ENCODE measurements at places on chromosomes 7 and 10.

- DNase-seq = no peak
Measured at GRCh38 chr10:128574581-128575210, 448.5 kb upstream of the MKI67 start.

DNA sequence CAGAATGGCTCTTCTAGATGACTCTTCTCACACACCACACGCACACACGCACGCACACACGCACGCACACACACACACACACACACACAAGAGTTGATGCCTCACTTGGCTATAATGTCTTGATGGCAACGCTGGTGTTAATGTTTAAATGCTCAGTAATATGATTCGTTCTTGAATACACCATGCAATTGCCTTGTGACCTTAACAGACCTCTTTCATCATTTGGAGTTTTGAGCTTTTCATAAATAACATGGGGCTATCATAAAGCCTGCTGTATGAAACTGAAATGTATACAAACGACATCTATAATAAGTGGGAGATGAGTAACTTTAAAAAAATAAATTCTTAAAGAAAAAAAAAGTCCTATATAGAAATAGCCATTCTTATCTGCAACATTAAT is 8.2 kb downstream of the JCAD start:
- peak; percentile 48 for DNase-seq

- peak; percentile 37 for DNase-seq
Measured at GRCh38 chr7:132575419-132575981, 770 bp downstream of the PLXNA4 start.

DNA sequence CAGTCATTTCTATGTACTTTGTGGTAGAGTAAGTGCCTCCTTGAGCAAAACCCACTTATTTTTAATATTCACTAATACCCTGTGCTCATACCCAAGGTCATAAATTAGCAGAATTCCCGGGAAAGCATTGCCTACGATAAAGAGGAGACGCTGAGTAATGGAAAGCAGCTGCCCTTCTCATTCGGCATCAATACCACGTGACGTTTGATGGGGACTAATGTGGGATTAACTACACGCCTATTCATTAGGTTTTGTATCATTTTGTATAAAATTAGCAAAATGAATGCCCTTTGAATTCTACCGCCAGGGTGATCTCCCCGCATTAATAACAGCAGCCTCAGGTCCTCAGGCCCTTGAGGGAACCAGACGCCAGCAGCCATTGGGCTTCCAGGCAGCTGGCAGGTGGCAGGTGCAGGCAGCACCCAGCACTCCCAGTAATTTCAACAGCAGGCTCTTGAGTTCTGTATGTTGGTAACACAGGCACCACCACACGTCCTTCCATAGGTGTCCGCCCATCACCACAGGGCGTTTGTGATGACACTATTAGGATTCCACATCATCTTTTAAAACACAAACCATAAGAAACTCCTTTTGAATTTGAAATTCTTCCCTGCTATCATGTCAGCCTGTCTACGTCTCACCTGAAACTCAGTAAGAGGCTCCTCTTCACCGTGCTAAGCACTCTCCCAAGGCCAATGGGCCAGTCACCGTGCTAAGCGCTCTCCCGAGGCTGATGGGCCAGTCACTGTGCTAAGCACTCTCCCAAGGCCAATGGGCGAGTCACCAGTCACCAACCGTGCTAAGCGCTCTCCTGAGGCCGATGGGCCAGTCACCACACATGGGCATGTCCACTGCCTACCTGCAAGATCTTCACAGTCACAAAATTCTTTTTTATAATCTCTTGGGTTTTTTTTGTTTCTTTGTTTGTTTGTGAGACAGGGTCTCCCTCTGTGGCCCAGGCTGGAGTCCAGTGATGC is 509.4 kb downstream of the PTPRN2 start:
- DNase-seq = no peak

DNA sequence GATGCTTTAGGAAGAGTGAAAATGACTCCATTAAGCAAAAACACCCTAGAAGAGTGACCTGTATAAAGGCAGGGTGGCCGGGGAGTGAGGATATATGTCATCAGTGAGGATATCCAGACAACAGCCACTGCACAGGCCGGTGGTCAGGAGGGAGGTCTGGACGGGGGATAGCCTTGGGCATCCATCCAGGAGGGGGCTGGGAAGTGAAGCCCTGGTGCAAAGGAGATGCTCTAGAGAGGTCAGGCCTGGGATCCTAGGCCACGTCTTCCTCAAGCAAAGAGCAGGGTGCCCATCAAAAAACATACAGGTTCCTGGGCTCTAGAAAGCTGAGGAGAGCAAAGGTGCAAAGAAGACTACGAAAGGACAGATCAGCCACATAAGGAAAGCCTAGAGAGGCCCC is 25.6 kb downstream of the FAM171A1 start:
- DNase-seq = no peak

- DNase-seq = no peak
Measured at GRCh38 chr7:39293056-39293823, 273.0 kb upstream of the YAE1 start.

GRCh38 chr7:76234931-76235441 is 33.3 kb downstream of the SRRM3 start:
- DNase-seq = no peak

DNA sequence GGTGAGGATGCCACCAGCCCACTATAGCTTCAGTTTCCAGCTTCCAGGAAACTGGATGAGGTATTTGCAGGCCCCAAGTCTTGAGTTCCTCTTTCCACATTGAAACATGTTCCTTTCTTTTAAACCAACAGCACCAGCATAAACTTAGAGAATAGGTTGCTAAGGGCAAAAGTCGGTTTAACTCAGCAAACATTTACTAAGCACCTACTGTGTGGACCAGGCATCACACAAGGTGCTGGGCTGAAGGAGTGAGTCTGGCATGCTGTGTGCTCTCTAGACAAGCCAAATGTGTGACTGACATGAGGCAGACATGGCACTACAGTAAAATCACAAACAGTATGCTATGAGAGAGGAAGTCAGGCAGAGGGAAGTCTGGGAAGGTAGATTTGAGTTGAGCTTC is 11.0 kb upstream of the RASSF4 start:
- no peak for DNase-seq

- no peak for DNase-seq
Measured at GRCh38 chr7:99305473-99306260, 20.0 kb upstream of the ARPC1A start.

GRCh38 chr10:16518822-16519221 is 2.9 kb downstream of the C1QL3 start:
- DNase-seq = no peak

GRCh38 chr7:128909625-128910568 is 612 bp downstream of the KCP start:
- DNase-seq = no peak

DNA sequence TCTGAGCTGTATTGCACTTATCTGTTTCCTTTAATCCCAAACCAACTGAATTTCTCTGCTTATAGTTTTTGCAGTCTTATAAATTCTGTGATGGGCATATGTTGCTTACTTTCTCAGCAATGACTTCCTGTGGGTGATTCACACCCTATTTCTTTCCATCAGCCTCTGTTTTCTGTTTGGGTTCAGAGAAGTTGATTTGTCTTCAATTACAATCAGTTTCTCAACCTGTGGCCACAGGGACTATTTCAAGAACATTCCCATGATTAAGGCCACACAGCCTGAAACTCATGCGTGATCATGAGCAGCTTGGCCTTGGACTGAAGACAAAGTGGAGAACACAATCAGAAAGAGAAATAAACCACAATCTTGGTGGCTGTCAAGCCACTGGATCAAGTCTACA is 1174.6 kb upstream of the C7orf33 start:
- DNase-seq = no peak

DNA sequence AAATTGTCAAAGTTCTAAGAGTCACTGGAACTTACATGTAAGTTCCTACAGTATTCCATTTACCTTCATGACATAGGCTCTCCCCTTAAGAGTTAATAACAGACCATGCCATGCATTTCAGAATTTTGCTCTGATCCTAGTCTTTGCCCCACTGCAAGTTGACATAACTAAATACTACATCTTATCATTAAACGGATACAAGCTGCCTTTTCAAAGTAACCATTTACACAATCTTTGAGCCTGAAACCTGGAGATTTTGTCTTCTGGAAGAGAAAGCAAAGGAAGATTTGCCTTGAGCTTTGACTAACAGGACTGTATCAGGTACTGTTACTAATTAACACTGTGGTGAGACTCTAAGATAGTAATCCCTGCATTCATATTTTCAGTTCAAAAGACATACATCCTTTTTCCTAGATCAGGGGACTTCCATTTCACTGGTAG is 9.3 kb upstream of the AKR1D1 start:
- DNase-seq = no peak

DNA sequence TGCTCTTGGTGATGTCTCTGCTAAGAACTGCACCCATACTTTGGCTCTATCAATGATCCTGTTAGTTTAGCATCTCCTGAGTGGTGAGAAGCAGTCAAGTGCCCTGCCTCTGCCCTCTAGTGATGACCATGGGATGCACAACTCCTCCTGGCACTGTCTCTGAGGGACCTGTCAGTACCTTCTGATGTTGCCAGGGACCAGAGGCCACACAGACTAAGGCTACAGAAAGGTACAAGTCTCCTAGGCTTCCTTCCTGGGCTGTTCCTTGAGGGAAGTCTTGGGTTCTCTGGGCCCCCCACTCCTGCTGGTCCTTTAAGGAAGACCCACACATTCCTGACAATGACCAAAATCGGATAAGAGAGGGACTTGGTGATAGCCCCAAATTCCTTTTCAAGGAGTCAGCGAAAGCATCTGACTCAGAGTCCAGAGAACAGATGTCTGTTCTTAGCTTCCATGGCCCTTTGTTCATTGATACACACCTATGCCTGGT is 15.3 kb downstream of the NKX2-3 start:
- DNase-seq = no peak

DNA sequence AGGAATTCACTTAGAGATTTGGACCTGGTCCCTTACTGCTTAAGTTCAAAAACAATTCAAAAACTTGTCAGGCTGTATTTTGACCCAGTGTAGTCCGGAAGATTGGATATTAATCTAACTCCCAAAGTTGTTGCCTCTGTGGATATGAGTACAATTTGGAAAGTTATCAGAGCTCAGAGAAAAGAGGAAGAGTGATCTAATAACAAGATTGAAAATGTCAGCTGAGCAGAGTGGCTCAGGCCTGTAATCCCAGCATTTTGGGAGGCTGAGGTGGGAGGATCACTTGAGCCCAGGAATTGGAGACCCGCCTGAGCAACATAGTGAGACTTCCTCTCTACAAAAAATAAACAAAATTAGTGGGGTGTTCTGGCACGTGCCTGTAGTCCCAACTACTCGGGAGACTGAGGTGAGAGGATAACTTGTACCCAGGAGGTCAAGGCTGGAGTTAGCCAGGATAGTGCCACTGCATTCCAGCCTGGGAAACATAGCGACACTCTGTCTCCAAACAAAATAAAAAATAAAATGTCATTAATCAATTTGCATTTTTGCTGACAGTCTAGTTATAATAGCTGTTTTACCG is 3.2 kb upstream of the ASCC1 start:
- DNase-seq = no peak

GRCh38 chr10:71266147-71266917 is 52.7 kb upstream of the SLC29A3 start:
- DNase-seq = peak; percentile 30

DNA sequence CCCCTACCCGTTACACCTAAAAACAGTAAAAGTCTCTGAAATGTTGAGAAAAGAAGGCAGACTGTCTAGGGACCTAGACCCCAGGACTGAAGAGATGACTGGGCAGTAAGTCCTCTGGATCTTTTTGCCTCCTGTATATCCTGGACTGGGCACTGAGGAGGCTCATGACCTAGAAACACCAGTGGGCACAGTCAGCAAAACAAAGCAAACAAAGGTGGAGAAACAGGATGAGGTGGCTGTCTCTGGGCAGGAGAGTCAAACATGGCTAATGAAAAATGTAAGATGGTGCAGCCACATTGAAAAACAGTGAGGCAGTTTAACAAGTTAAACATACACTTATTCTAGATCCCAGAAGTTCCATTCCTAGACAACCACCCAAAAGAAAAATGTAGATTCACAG is 45.9 kb downstream of the AKR1C4 start:
- DNase-seq = no peak

DNA sequence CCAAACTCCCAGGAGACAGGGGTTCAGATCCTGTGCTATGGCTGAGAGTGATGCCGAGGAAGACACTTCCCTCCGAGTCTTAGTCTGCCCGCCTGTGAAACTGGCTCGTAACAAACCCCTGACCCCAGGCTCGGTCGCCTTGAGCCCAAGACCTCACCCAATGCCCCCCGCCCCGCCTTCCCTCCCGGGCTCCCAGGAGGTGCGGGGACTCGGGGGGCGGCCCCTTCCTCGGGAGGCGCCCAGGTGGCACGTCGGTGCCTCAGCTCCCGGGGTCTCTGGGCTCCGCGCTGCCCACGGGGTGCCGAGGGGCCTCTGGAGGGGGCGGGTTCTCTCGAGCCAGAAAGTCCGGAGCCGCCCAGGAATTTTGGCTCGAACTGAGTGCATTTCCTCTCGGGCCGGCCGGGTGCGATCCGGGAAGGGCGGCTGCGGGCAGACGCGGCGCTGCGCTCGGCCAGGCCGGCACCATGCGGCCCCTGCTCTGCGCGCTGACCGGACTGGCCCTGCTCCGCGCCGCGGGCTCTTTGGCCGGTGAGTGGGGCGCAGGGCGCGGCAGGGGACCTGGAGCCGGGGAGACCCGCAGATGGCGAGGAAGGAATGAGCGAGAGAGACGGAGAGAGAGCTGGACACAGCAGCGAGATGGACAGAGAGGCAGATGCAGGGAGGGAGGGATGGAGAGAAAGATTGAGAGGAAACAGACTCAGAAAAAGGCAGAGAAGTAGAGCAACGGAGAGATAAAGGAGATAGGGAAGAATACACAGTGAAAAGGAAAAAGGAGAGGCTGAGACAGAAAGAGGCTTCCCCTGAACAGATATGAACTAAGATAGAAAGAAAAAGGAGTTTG is at the start of gene PLAC9:
TSS of gene PLAC9 (plus strand) at position 432 of the 841 bp plus-strand sequence. CDS start at position 465, 33 bp downstream.
- no peak for DNase-seq

- DNase-seq = no peak
Measured at GRCh38 chr7:2114052-2114451, 118.7 kb downstream of the MAD1L1 start.

- DNase-seq = no peak
Measured at GRCh38 chr7:140754506-140754905, 58.0 kb downstream of the NDUFB2 start.

DNA sequence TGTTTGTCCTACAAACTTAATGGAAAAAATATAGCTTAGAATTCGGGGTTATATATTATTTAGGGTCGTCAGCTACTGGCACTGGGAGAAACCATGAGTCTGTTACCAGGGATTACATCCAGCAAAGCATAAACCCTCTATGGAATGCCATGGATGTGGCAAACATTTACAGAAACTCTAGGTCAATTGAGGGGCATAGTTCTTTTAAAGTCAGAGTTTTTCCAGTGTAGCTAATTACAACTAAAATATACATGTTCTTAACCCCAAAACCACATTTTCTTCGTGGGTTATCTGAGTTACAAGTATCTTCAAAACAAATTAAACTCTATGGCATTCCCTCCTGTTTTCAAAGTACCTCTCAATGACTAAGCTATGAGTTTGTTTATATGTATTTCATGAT is 99.3 kb upstream of the THSD7A start:
- DNase-seq = no peak

GRCh38 chr7:3861941-3862340 is 560.9 kb downstream of the SDK1 start:
- no peak for DNase-seq
